A172 (cell line): ENCODE measurements at places on chromosomes 7 and 10. TPM values are rescaled to one million over a fixed set of nuclear protein-coding genes. Genes with fewer than 3 reads are reported as not detected.

GRCh38 chr10:33304423-33305225, 29.8 kb downstream of the NRP1 start:
- DNase-seq, result no peak

- DNase-seq, result no peak
These were observed 153.7 kb downstream of the FAM107B start for GRCh38 chr10:14621037-14621436.

DNA sequence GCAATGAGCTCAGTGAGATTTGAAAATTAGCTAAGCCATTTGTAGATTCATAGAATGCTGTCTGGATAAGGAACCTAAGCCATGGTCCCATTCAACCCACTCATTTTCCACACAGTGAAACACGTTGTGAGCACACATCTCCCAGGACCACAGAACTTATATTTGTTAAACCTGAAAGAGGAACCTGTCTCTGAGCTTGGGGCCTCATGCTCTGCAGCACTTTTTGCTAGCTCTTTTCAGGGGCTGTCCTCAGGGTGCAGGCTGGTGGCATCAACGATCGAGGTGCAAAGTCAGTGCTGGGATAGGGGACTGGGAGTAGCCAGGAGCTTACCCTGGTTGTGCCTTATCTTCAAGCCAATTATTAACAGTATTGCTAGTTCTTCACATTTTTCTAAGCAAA, 11.9 kb downstream of the HECW1 start:
- DNase-seq, result no peak

DNA sequence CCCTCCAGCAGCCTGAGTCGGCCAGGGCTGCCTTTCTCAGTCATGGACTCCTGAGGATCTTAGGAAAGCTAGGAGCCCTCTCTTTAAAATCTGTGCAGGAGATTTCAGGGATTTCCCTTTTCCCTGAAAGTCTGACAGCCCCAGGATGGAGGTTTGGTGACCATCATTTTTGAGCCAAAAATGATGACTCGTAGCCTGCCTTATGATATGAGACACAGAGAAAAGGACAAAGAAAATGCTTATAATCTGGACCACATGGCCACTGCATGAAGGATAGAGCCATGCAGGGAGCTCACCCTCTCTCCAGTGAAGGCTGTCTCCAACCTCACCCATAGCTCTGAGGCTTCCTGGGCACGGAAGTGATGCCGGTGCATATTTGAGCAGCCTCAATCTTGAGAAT, 106.6 kb upstream of the CHST15 start:
- DNase-seq, result peak; percentile 30

DNA sequence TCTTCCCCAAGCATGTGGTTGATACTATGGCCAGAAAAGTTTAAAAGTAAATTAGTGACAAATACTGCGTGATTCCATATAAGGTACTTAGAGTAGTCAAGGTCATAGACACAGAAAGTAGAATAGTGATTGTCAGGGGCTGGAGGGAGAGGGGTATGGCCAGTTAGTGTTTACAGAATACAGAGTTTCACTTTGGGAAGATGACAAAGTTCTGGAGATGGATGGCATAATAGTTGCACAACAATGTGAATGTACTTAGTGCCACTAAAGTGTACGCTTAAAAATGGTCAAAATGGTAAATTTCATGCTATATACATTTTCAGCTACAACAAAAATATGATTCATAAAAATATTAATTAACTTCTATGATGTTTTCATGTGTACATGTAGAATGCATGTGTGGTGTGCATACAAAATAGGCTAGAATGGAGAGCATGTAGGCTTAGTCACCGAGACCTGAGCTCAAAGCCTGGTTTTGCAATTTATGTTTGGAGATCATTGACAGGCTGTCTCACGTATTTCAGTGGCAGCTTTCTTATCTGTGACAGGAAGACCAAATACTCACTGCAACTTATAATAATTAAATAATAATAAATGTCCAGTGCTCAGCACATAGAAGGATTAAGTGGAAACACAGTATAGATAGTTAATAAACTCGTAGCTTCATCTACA, 625.6 kb downstream of the SUGCT start:
- no peak for DNase-seq

DNA sequence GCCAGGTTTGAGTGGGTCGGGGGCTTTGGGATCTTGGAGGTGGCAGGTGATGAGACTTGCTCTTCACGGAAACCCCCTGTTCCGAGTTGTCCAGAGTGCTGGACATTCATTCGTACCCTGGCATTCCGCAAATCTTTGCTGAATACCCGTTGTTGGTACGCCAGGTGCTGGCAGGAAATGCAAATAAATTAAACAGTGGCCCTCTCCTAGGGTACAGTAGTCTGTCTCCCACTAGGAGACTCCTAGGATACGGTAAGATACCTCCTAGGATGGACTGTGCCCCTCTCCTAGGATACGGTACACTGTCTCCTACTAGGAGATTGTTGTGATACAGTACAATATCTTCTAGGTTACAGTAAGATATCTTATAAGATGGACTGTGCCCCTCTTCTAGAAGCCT, 544 bp downstream of the SEC23IP start:
- DNase-seq, result no peak

Gene LRGUK
- total RNA-seq, result 0.10 and 0.67 TPM in 2 replicates

DNA sequence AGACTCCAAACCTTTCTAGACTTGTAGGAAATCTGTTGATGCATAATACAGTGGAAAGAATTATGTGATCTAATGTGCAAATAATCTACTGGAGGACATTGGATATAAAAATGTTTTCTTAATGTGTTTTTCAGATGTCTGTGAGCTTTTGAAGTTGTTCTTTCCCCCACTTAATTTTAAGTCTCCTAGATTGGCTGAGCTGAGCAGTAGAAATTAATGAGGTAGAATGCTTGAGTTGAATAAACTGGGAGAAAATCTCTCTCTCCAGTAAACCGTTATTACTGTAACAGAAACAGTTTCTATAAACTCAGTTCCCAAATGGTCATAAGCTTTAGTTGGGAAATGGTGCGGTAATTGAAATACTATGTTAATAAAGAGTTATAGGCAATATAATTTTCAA, 15.7 kb downstream of the CSGALNACT2 start:
- no peak for DNase-seq

DNA sequence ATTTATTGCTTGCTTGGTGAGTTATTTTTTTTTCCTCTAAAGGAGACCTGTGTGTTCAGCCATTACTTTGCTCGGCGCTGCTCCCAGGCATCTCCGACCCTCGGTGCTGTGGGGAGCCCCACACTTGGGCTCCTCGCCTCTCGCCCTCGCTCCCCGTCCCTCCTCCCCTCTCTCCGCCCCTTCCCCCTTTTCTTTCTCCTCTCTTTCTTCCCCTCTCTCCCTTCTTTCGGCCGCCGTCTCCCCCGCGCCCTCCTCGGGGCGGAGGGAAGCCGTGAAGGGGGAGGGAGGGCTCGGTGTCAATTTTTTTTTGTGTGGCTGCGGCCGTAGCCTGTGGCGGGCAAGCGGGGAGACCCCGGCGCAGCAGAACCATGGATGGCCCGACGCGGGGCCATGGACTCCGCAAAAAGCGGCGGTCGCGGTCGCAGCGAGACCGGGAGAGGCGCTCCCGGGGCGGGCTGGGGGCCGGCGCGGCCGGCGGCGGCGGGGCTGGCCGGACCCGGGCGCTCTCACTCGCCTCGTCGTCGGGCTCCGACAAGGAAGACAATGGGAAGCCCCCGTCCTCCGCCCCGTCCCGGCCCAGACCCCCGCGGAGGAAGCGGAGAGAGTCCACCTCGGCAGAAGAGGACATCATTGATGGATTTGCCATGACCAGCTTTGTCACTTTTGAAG, 1.1 kb downstream of the AUTS2 start:
- peak; percentile 25 for DNase-seq

Gene MRC1
- not detected in 2 replicates for total RNA-seq

Gene DKK1
- 997 and 1,320 TPM in 2 replicates for total RNA-seq

GRCh38 chr10:34647160-34647559, 167.9 kb downstream of the PARD3 start:
- no peak for DNase-seq

Gene INHBA
- total RNA-seq, result 0.34 and 0.53 TPM in 2 replicates

GRCh38 chr10:97279121-97279815, 13.2 kb downstream of the ARHGAP19 start:
- DNase-seq, result no peak

DNA sequence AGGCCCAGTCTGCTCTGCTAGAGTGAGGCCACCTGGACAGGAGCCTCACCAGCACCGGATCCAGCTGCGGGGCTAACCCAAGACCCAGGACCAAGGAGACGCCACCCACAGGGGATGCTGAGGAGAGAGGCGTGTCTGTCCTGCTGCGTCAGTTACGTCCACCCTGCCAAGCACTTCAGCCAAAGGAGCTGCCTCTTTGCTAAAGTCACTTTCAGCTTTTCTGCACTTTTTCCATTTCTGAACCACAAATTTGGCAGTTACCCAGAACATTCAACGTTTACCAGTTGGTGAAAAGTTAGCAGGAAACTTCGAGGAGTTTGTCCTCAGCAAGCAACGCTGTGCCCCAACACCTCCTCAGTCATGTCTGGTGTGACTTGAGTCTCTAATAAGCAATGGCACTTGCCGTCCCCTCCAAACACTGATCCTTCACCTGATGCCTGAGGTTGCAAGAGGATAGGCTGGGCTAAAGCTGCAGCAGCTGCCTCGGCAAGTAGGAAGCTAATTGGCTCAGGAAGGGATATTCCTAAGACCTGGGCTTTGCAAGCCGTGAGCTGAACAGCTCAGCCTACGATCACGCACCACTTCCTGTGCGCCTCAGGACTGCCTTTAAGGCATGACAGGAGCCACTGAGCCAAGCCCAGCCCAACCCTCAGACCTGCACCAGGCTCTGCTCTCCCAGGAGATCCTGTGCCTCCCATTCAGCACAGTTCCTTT, 40.1 kb downstream of the KCNH2 start:
- peak; percentile 78 for DNase-seq

DNA sequence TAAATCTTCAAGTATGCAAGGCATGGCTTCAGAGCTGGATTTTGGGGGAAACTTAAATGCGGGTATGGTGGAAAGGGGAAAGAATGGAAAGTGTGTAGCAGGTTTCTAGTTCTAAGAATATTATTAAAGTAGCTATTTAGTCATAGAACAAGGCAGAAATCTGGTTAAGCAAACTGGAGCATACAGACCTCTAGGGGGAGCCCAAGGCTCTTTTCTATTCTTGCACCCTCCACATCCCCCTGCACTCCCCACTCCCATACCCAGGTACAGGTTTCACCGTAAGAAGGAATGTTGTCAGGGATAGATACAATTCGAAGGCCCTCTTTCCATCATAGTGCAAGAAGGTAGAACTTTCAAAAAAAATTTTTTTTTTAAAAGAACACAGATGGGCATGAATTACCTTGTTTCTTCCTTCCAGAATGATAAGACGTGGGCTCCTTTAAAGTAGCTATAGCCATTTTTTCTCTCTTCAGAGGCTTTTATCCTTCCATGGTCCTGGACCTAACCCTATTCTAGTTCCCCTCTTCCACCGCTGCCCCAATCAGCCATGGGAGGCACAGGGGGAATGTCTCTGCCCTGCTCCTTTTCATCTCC, 41.5 kb upstream of the SMIM30 start:
- peak; percentile 60 for DNase-seq

DNA sequence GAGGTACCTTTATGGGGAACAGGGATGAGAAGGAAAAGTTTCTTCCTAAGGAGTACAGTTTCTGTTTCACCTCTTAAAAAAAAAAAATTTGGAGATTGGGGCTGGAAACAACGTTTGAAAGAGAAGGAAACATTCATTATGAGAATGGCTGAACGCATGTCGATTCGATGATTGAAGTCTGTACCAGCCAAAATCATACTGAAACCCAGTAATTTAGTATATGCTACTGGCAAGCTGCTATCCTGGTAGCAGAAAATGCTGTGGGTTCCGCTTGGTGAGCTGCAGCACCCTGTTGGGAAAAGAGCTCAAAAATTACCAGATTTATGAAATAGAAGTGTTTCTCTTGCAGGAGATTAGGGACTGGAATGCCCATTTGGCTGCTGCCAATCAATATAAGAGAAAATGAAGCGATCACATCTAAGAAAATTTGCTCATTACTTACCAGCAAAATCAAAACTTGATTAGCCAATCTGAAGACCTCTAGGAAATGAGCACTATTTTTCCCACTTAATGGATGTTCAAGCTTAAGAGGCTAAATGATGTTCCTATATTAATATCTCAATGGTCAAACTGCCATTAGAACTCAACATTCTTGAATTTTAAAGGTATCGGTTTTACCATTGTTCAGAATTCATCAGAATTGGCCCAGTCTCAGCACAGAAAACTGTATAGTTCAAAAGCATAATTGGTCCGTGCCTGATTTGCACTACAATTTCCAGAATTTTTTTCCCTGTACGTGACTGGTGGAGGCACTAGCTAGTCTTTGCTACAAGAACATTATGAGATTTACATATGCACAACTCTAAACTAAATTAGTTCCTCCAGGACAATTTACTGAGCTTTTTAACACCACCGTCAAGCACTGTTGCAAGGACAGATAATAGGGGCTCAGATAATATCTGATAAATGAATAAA, 1.2 kb upstream of the ITGB1 start:
- no peak for DNase-seq

Gene SLC13A1
- not detected in 2 replicates for total RNA-seq

Gene UNC5B
- total RNA-seq, result 2.3 and 4.6 TPM in 2 replicates

- no peak for DNase-seq
These were observed 95.4 kb upstream of the SEMA3C start for GRCh38 chr7:81014266-81014665.
